ENCODE measurements at places on chromosomes 7 and 10.

DNA sequence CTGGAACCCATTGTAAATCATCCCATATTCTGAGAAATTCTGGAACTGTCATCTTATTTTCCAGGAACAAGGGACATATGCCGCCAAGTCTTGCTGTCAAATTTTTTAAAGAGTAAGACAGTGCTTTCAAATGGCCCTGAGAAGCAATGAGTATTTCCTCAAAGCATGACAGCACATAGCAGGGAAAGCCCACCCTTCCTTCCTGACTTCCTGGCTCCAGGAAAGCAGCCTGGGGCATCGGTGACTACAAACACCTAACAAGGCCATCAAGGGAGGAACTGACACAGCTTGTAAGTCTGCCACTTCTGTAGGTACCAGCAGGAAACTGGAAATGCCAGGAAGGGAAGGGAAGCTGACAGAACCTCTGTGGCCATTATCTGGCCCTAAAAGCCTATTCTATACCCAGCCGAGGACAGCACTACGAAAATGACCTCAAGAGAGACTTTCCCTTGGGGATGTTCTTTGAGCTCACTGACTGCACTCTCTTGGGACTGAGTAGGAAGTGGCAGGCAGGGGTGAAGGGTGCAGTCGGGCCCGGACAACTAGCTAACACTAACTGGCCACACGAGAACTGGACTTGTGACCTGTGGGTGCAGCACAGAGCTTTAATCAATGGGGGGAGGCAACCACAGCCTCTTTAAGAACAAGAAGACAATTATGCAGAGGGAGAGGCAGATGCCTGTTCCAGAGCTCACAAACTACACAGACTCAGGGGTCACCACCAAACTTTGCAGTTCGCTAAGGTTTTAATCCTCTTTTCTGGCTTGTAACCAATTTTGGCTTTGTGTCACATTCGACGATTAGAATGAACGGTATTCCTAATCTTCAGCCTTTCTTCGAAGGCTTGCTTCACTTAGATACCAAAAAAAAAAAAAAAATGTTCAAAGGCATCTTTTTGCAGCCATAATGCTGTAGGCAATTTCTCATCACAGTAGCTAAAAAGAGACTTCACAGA lies 52.0 kb downstream of the GRB10 start:
- H3K27ac ChIP-seq, result no peak overlapping the region
- no peaks in the 10 kb centered on the region for H3K36me3 ChIP-seq
- H3K27me3 ChIP-seq, result peaks cover 9% of the 10 kb centered on the region
- H3K4me3 ChIP-seq, result no peak overlapping the region

DNA sequence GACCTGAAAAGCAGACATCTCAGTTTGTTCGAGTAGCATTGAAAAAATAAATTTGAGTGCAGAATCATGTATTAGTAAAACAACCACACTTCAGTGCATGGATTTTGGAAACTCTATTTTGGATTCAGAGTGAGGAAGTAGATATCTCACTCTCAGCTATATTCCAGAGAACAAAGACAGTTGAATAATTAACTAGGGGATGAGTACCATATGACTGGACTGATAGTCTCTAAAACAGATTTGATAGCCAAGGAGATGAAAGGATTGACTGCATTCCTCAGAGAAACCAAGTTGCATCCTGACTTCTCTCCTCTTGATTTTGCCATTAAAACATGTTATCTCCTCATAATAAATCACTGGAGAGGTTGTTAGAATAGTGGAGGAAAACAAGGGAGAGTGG lies 268.4 kb upstream of the SP4 start:
- no peak for DNase-seq
- H3K27ac ChIP-seq, result no peak overlapping the region
- H3K4me3 ChIP-seq, result no peak overlapping the region
- H3K4me1 ChIP-seq, result no peaks in the 10 kb centered on the region

DNA sequence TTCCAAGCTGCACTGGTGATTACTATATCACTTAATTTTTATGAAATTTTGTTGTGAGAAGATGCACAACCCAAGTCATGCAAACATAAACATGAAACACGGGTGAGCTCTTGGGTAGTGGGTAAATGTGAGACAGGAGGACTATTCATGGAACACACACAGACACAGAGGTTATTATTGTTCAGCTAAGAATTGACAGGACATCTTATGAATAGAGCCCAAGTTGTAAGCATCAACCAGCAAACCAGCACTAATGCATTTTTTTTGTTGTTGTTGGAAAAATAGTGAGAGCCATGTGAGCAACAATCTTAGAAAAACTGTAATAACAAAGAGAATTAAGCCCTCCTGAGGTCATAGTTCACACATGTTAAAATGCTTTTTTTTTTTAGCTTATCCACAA lies 1179.7 kb downstream of the GATA3 start:
- H3K27me3 ChIP-seq, result peaks cover 8% of the 10 kb centered on the region
- H3K36me3 ChIP-seq, result no peaks in the 10 kb centered on the region
- H3K4me1 ChIP-seq, result no peaks in the 10 kb centered on the region
- DNase-seq, result no peak

GRCh38 chr10:51156926-51157325 lies 82.6 kb downstream of the PRKG1 start:
- H3K4me1 ChIP-seq, result no peaks in the 10 kb centered on the region
- no peak overlapping the region for H3K27ac ChIP-seq
- peaks cover 2% of the 10 kb centered on the region for H3K27me3 ChIP-seq
- no peak overlapping the region for H3K4me3 ChIP-seq
- no peak for DNase-seq

GRCh38 chr10:97466755-97467154 lies 20.8 kb downstream of the ZDHHC16 start:
- H3K4me3 ChIP-seq, result no peak overlapping the region
- no peak for DNase-seq
- no peak overlapping the region for H3K27ac ChIP-seq
- no peaks in the 10 kb centered on the region for H3K4me1 ChIP-seq
- H3K27me3 ChIP-seq, result no peaks in the 10 kb centered on the region

- H3K27me3 ChIP-seq, result no peaks in the 10 kb centered on the region
- no peak overlapping the region for H3K4me3 ChIP-seq
These were observed 18.0 kb downstream of the RNLS start for GRCh38 chr10:88565072-88565471.

DNA sequence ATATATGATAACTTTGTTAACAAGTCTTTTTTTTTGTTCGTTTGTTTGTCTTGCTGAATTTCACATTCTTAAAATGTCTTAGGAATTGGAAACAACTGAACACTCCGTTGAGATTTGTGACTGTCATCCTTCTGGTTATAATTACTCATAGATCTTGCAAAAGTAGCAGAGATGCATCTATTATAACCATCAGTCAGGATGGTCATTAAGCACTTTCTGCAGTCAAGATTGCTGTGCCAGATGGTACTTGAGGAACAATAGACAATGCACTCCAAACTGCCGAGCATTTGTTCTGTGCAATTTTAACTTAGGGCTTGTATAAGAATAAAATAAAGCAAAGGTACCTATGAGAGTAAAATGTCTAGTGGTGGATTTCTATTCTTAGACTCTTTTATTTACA lies 710.1 kb upstream of the KCND2 start:
- no peak for DNase-seq
- H3K4me1 ChIP-seq, result no peaks in the 10 kb centered on the region
- H3K4me3 ChIP-seq, result no peak overlapping the region
- no peak overlapping the region for H3K27ac ChIP-seq
- H3K36me3 ChIP-seq, result no peaks in the 10 kb centered on the region

- no peaks in the 10 kb centered on the region for H3K4me1 ChIP-seq
- DNase-seq, result no peak
- no peaks in the 10 kb centered on the region for H3K36me3 ChIP-seq
- no peak overlapping the region for H3K27ac ChIP-seq
These were observed 21.0 kb upstream of the GRB10 start for GRCh38 chr7:50803359-50804337.

DNA sequence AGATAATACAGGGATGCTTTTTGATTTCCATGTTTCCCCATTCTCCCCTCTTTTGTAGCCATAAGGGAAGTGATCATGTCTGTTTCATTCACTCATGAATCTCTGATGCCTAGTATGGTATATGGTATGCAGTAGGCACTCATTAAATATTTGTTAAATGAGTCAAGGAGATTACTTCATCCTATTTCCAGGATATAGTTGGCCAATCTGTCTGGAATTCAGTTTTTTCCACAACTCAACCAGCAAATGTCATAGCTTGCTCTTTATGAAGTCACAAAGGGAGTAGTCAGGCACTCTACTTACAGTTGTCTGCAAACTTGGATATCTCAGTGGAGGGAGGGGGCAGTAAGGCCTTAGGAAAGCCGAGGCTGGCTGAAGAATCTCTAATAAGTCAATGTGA lies 853.6 kb downstream of the LRMDA start:
- H3K4me3 ChIP-seq, result no peak overlapping the region
- H3K27ac ChIP-seq, result no peak overlapping the region
- H3K4me1 ChIP-seq, result no peaks in the 10 kb centered on the region
- H3K36me3 ChIP-seq, result no peaks in the 10 kb centered on the region

GRCh38 chr7:91201442-91202113 lies 62.7 kb upstream of the FZD1 start:
- H3K4me1 ChIP-seq, result peaks cover 4% of the 10 kb centered on the region
- no peaks in the 10 kb centered on the region for H3K27me3 ChIP-seq
- no peak for DNase-seq
- H3K4me3 ChIP-seq, result no peak overlapping the region
- no peak overlapping the region for H3K27ac ChIP-seq
- H3K36me3 ChIP-seq, result peaks cover 31% of the 10 kb centered on the region

DNA sequence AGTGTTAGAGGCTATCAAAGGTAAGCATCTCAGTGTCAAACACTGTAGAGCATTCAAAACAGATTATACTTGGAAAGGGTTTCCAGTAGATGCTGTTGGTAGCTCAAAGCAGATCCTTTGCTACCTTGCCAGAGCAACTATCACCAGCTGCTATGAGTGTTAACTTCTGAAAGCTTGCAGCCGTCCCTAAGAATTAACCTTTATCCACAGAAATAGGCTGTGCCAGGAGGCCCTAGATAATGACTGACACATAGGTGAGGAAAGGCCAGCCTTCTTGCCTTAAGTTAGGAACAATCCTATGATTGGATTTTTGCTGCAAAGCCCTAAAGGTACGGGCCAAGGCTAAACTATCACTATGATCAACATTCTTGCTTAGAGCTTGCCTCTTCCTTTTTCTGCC lies 263.2 kb downstream of the DGKB start:
- no peak overlapping the region for H3K27ac ChIP-seq
- no peak for DNase-seq
- no peaks in the 10 kb centered on the region for H3K27me3 ChIP-seq
- no peak overlapping the region for H3K4me3 ChIP-seq
- no peaks in the 10 kb centered on the region for H3K4me1 ChIP-seq

- H3K4me3 ChIP-seq, result no peak overlapping the region
- H3K36me3 ChIP-seq, result no peaks in the 10 kb centered on the region
- no peak for DNase-seq
- no peak overlapping the region for H3K27ac ChIP-seq
These were observed 36.4 kb downstream of the OR13A1 start for GRCh38 chr10:45278860-45279498.

Measured in memory B cell (primary cell).